ENCODE measurements at places on chromosomes 11 and 22.

GRCh38 chr11:61290905-61291690 lies 4.0 kb downstream of the VWCE start:
- no peak for DNase-seq

DNA sequence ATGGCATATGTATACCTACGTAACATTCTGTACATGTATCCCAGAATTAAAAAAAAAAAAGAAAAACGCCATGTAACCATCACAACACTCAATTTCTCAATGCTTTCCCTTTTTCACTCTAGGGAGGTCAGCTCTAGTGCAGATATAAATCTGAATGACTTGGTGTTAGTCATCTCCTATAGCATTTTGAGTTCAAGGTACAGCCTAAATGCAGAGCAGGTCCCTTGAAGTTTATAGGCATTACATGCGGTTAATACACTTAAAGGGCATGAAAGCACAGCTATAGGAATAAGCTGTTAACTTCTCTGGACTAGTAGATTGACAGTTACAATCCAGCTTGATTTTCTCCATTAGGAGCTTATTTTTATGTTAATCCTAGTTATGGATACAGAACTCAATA lies 16.2 kb upstream of the OR52I2 start:
- DNase-seq, result no peak

- DNase-seq, result no peak
Observed at GRCh38 chr22:36285017-36285416, 32.1 kb downstream of the APOL1 start.

DNA sequence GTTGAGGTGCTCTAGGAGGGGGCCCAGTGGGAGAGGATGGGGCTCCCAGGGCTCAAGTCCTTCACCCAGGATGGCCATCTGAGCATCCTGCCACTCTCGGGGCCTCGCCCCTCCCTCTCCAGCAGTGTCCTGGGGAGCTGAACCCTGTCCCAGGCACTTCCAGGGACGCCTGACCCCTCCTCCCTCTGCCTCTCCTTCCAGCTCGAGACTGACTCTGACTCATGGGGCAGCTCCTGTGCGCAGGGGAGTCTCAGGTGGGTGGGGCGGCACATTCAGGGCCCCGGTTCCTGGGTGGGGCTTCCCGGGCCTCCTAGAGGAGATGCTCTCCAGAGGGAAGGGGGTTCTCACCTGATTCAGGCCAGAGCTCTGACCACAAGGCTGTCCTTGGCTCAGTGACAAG lies 77.1 kb upstream of the IGLL5 start:
- DNase-seq, result no peak

GRCh38 chr11:1446623-1447022 lies 40.0 kb downstream of the MOB2 start:
- DNase-seq, result no peak

- no peak for DNase-seq
Observed at GRCh38 chr11:57479911-57480310, 19.6 kb downstream of the RTN4RL2 start.

GRCh38 chr22:27133681-27134314 lies 476.4 kb downstream of the MIAT start:
- DNase-seq, result no peak

DNA sequence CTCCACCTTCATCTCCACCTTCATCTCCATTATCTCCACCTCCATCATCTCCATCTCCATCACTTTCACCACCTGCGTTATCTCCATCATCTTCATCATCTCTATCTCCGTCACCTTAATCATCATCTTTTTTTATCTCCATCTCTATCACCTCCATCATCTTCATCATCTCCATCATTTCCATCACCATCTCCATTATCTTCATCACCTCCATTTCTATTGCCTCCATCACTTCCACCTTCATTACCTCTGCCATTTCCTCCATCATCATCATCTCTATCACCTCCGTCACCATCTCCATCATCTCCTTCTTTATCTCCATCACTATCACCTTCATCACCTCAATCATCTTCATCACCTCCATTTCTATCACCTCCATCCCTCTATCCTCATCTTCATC lies 573.5 kb downstream of the TBC1D22A start:
- DNase-seq, result no peak

DNA sequence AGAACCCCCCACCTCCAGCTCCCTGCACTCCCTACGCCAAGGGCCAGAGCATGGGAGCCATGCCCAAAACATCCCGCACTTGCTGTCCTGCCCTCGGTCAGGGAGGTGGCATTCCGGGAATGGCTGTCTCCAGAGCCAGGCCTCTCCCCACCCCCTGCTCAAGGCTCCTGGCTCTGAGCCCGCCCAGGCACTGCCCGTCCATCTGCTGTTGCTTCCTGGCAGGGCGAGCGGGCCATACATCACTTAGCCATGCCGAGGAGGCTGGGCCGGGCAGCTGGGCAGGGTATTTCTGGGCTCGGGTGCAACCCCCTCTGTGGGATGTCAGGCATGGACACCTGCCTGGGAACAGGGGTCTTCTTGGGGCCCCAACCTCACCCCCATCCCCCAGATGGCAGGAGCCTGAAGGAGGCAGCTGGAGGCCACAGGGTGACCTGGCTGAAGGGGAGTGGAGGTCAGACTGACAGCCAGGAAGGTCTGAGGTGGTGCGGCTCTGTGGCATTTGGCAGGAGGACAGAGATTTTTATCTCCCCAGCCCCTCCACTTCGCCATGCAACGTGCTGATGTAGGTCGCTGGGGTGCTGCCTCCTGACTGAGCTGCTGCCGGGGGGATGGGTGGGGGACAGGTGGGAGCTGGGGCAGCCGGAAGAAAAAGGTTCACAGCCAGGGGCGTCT lies 8.7 kb upstream of the CABP7 start:
- DNase-seq, result no peak

- no peak for DNase-seq
Observed at GRCh38 chr22:29623553-29624169, 20.2 kb downstream of the NF2 start.

DNA sequence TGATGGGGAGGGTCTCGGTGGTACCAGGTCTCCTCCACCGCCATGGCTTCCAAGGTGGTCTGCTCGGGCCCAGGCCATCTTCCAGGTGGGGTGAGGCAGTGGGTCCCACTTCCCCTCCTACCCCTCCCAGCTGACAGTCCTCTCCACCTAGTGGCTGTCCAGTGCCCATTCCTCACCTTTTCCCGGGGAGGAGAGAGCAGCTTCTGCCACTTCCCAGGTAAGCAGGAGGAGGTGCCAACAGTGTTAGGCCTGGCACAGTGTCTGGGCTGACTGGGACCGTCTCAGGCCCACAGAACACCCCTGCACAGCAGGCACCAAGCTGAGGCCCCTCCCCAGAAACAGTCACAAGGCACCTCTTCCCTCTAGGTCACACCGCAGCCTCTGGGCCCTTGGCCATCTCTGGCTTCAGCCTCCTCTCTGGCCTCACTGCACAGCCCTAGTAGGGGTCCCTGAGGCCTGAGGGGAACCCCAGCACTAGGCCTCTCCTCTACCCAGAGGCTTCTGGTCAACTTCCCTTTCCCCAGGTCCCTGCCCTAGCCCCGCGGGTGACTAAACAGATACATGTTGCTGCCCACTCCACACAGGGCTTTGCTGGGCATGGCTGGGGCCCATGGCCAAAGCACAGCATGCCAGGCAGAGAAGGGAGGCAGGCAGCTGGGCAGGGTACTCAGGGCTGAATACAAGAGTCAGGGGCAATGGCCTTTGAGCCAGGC lies 2.3 kb upstream of the ANKRD13D start:
- DNase-seq, result no peak

All from activated CD4-positive, alpha-beta T cell treated with anti-CD3 and anti-CD28 coated beads, Interleukin-2, Interleukin-6, amounts not matched to agents 100 ng/mL and 50 ng/mL, durations not matched to agents 16 hours and 8 hours (primary cell).